ENCODE measurements at places on chromosomes 11 and 22. TPM values are rescaled to one million over a fixed set of nuclear protein-coding genes. Genes with fewer than 3 reads are reported as not detected.

SGSM1 gene
- 2.9 TPM for total RNA-seq

RELA gene
- total RNA-seq = 68.9 TPM

- peak overlapping the region; percentile 50 for H3K4me3 ChIP-seq
- DNase-seq = peak; percentile 71
- H3K27ac ChIP-seq = peak overlapping the region; percentile 68
- peaks cover 25% of the 10 kb centered on the region for H3K4me1 ChIP-seq
- no peaks in the 10 kb centered on the region for H3K36me3 ChIP-seq
Measured at GRCh38 chr22:37267135-37267587, 15.1 kb upstream of the CYTH4 start.

TIMM10B gene
- total RNA-seq = 34.6 TPM

NFAM1 gene
- total RNA-seq = 21.8 TPM

DNA sequence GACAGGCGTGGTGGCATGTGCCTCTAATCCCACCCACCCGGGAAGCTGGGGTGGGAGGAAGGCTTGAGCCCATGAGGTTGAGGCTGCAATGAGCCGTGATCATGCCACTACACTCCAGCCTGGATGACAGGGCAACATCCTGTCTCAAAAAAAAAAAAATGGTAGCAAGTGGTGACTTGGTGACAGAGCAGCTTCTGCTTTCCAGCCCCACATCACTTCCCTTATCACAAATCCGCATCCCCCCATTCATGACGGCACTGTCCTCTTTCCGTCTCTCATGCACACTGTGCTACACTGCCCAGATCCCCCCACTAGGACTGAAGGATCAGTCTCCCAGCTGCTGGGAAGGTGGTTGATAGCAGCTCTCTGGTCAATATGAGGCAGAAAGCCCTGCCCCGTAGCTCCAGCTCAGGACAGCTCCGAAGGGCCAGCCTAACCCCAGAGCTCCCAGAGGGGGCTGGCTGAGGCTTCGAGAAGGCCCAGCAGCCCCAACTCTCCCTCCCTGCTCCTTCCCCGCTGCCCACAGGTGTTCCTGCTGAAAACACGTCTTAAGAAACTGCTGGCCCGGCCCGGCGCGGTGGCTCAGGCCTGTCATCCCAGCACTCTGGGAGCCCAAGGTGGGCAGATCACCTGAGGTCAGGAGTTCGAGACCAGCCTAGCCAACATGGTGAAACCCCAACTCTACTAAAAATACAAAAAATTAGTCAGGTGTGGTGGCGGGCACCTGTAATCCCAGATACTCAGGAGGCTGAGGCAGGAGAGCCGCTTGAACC, 15.9 kb downstream of the PGA5 start:
- no peak for DNase-seq
- no peaks in the 10 kb centered on the region for H3K4me1 ChIP-seq
- H3K27me3 ChIP-seq = no peaks in the 10 kb centered on the region
- H3K4me3 ChIP-seq = no peak overlapping the region
- no peaks in the 10 kb centered on the region for H3K36me3 ChIP-seq

PIK3IP1 gene
- total RNA-seq = 54.9 TPM

GRCh38 chr11:48093795-48094642, 113.7 kb downstream of the PTPRJ start:
- H3K36me3 ChIP-seq = no peaks in the 10 kb centered on the region
- no peak for DNase-seq
- H3K4me3 ChIP-seq = no peak overlapping the region
- peaks cover 20% of the 10 kb centered on the region for H3K4me1 ChIP-seq
- H3K27ac ChIP-seq = no peak overlapping the region

- H3K4me1 ChIP-seq = peaks cover 51% of the 10 kb centered on the region
- no peak for DNase-seq
- H3K27me3 ChIP-seq = no peaks in the 10 kb centered on the region
- no peaks in the 10 kb centered on the region for H3K36me3 ChIP-seq
- H3K4me3 ChIP-seq = no peak overlapping the region
- peak overlapping the region; percentile 74 for H3K27ac ChIP-seq
Measured at GRCh38 chr11:68352591-68352990, 40.2 kb downstream of the LRP5 start.

DNA sequence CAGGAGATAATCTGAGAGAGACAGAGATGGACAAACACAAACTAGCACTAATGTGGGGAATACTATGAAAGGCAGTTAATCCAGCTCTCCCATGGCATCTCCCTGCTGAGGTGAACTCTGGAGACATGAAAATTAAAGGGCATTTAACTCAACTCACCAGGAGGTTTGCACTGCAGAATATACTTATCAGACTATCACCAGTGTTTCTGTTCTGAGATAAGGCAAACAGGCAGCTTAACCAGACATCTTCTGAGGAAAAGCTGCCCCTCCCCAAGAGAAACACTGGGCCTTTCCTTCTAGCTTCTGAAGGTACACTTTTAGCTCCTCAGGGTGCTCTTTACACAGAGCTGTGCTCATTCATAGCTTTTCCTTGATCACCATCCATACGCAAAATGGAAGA, 85.5 kb downstream of the AMBRA1 start:
- no peak for DNase-seq
- peaks cover 12% of the 10 kb centered on the region for H3K4me1 ChIP-seq

DNA sequence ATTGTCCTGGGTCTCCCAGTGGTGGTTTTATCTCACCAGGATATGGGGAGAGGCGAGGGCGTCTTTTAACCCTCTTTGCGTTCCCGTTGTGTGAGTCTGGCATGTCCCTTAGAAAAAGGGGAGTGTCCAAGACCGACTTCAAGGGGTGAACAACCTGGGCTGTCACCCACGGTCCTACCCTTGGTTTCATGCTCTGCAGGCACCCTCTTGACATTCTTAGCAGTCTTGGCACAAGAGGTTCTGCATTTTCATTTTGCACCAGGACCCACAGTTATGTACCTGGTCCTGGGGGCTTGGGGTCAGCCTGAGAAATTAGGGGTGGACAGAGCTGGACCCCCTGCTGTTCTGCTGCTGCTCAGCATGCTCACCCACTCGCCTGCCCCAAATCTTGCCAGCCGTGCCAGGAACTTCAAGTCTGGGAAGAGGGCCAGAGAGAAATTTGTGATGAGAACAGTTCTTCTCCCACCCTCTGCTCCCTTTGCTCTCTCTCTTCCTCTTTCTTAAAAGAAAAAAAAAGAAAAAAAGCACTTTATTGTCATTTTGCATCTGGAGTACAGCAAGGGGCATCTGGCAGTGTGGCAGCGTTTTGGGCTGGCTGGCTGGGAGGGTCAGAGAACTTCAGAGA, 471.2 kb downstream of the MIAT start:
- H3K4me3 ChIP-seq = no peak overlapping the region
- DNase-seq = no peak
- peaks cover 7% of the 10 kb centered on the region for H3K4me1 ChIP-seq
- H3K27ac ChIP-seq = no peak overlapping the region
- H3K27me3 ChIP-seq = no peaks in the 10 kb centered on the region
- H3K36me3 ChIP-seq = no peaks in the 10 kb centered on the region

DNA sequence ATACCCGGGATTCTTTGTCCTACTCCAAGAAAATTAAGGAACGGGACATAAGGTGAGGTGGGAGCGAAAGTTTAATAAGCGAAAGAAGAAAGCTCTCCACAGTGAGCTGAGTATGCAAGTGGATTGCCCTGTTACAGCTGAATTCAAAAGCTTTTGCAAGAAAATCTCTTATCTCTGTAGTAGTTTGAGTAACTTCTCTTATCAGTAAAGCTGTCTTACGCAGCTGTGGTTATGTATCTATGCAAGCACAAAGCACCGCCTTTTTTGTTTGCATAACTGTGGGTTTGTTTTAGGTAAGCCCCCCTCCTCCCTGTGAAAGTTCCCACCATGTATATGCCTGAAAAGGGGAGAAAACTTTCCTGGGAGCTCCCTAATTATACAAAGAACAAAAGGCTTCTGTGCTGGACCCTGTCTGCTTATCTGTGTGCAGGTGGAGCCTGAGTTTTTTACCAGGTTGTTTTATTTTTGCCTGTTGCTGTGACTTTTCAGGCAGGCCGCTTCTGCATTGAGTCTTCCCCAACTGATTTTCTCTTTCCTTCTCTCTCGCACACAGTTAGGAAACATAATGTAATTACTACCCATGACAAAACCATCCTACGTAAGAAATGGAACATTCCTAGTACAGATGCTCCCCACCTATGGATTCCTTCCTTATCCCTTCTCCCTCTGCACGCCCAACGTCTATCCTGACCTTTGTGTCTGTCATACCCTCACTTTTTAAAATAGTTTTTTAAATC, 837 bp upstream of the PLAAT5 start:
- no peaks in the 10 kb centered on the region for H3K27me3 ChIP-seq
- H3K4me1 ChIP-seq = peaks cover 30% of the 10 kb centered on the region
- H3K27ac ChIP-seq = peak overlapping the region; percentile 59
- no peak for DNase-seq

- peak overlapping the region; percentile 97 for H3K4me3 ChIP-seq
- peak overlapping the region; percentile 99 for H3K27ac ChIP-seq
- H3K36me3 ChIP-seq = no peaks in the 10 kb centered on the region
- peaks cover 49% of the 10 kb centered on the region for H3K4me1 ChIP-seq
- DNase-seq = no peak
Measured at GRCh38 chr11:108009497-108010370, 1.0 kb downstream of the CUL5 start.

ARHGAP42 gene
- 16.3 TPM for total RNA-seq

DNA sequence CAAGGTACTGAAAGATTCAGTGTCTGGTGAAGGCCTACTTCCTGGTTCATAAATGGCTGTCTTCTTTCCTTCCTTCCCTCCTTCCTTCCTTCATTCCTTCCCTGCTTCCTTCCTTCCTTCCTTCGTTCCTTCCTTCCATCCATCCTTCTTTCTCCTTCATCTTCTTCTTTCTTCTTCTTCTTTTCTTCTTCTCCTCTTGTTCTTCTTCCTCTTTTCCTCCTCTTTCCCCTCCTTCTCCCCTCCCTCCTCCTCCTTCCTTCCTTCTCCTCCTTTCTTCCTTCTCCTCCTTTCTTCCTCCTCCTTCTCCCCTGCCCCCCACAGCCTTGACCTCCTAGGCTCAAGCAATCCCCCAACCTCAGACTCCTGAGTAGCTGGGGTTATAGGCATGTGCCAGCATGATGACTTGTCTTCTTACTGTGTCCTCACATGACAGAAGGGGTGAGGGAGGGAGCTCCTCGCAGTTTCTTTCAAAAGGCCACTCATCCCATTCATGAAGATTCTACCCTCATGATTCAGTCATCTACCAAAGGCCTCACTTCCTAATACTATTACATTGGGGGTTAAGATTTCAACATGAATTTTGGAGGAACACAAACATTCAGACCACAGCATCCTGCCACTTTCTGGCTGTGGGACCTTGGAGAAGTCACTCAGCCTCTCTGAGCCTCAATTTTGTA, 22.6 kb upstream of the CCDC134 start:
- no peaks in the 10 kb centered on the region for H3K27me3 ChIP-seq
- no peaks in the 10 kb centered on the region for H3K36me3 ChIP-seq
- no peak for DNase-seq
- no peak overlapping the region for H3K4me3 ChIP-seq

GRCh38 chr11:130476200-130476921, 27.9 kb downstream of the ADAMTS15 start:
- H3K27me3 ChIP-seq = no peaks in the 10 kb centered on the region
- H3K4me3 ChIP-seq = no peak overlapping the region
- peaks cover 37% of the 10 kb centered on the region for H3K4me1 ChIP-seq

RFPL1 gene
- total RNA-seq = not detected

All from lower lobe of right lung (tissue), 2 donors.